ENCODE measurements at places on chromosomes 6 and 20. TPM values are rescaled to one million over a fixed set of nuclear protein-coding genes. Genes with fewer than 3 reads are reported as not detected.

DNA sequence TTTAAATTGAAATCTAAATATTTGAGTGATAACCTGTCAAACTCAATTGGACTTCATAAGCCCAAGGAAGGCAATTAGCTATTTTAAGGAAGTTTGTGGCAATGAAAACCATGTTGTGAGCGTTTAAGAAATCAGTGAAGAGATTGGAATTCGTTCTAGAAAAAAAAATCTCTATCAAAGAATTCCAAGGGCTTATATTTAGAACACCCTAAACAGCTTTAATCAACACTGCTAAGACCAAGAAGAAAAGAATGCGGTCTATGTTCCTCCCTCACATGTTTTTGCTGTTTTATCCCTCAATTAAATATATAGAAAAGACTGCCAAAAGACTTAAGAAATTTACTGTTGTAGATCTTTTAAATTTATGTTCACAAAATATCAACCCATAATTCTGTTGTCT lies 16.6 kb upstream of the ABRACL start:
- no peaks in the 10 kb centered on the region for H3K27me3 ChIP-seq
- H3K27ac ChIP-seq, result no peak overlapping the region
- 0 out of 2 replicates have a peak, but pooled peaks cover 6% of the 10 kb centered on the region for H3K4me1 ChIP-seq

DNA sequence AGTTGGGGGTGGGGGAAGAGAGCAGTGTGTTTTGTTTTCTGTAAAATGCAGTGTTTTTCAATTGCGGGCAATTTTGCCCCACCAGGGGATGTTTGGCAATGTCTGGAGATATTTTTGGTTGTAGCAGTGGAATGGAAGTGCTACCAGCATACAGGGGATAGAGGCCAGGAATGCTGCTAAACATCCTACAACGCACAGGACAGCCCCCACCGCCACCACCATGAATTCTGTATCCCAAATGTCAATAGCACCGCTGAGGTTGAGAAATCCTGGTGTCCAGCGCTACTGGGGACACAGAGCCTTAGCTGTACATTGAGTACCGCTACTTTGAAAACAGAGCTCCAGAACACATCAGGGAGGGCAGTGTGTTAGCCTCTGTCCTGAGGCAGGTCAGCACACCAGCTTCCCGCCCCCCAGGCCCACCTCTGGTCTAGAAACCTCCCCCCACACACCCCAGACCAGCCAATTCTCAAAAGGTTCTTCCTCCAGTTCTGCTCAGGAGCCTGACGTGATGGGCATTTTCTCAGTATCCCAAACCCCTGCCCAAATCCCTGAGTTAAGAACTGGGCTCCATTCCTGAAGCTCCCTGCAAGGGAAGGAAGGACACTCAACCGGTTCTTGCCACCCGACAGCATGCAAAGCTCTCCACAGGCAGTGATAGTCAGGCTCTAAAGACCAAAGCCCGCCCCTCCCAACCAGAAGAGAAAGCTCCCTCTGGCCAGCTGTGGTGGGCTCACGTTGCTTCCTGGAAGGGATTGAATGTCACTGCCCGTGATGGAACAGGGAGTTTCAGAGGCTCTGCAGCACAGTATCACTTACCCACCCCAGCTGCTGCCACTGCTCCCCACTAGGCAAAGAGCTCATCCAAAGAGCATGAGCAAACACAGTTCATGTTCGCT lies 321.5 kb upstream of the JARID2 start:
- no peak overlapping the region for H3K27ac ChIP-seq
- H3K4me1 ChIP-seq, result no peaks in the 10 kb centered on the region
- no peaks in the 10 kb centered on the region for H3K36me3 ChIP-seq
- no peak overlapping the region for H3K4me3 ChIP-seq
- DNase-seq, result no peak
- H3K27me3 ChIP-seq, result no peaks in the 10 kb centered on the region

Gene CTNNBL1
- total RNA-seq, result 136 TPM

GRCh38 chr6:134436950-134437349 lies 119.0 kb upstream of the SGK1 start:
- no peaks in the 10 kb centered on the region for H3K4me1 ChIP-seq
- H3K4me3 ChIP-seq, result no peak overlapping the region
- H3K27me3 ChIP-seq, result no peaks in the 10 kb centered on the region
- H3K36me3 ChIP-seq, result no peaks in the 10 kb centered on the region

Gene ZNF831
- not detected for total RNA-seq

DNA sequence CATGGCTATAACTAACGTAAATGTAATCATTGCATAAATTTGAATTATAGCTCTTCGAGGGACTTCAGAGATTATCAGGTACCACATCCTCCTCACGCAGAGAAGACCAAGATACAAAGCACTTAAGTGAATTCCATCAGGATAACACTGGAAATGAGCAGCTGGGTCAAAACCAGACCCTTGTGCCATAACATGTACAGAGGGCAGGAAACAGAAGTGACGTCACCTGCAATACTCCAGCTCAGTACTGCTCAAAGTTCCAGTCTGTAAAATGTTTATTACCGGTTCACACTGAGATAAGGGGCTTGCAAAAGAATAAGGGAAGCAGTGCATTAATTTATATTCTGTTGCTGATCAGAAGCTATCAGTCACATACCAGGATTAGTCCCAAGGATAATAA lies 45.8 kb downstream of the RGS17 start:
- DNase-seq, result no peak
- H3K27ac ChIP-seq, result no peak overlapping the region
- H3K27me3 ChIP-seq, result no peaks in the 10 kb centered on the region
